ENCODE measurements at places on chromosomes 12 and 14.

DNA sequence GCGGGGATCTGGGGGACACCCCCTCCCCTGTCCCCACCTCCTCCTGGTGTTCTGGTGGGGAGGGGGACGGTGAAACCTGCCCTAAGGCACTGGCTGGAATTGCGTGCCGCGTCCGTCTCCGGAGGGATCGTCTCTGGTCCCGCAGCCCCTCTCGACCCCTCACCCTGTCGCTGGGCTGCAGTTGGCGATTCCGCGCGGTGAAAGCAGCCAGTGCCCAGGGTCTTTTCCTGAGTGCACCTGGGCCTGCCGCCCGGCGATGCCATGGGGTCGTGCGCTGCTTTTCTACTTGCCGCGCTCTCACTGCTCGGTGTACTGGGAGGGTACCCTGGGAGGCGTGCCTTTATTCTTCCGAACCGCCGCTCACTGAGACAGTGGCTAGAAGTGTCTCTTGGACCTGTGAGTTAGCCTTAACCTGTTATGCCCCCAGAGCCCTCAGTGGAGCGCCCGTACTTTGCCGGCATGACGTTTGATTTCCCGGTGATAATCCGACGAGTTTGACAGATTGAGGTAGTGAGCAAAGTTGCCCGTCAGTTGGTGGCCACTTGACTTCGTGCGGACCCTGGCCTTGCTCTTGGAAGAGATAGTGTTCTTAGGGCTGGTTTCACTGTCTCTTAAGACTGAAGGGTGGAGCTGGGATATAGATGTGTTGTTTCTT, 788 bp downstream of the SFSWAP start:
- no peak for DNase-seq

DNA sequence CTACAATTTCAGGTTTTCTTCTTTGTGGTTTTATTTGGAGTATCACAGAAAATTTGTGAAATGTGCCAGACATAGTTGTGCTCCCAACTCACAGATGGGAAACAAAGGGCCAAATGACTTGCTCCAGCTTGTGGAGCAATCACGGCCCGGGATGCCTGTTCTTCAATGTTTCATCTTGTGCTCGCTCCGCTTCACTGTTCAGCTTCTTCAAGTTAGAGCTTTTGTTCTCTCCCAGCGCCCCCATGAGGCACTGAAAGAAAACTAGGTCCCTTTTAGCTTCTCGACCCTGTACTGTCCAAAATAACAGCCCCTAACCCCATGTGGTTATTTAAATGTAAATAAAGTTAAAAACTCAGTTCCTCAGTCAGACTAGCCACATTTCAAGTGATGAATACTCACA, 187.9 kb upstream of the STXBP6 start:
- DNase-seq, result no peak

- no peak for DNase-seq
Observed at GRCh38 chr14:80003138-80003537, 208.2 kb downstream of the DIO2 start.

- no peak for DNase-seq
Observed at GRCh38 chr12:123059500-123059899, 79.0 kb downstream of the ARL6IP4 start.

DNA sequence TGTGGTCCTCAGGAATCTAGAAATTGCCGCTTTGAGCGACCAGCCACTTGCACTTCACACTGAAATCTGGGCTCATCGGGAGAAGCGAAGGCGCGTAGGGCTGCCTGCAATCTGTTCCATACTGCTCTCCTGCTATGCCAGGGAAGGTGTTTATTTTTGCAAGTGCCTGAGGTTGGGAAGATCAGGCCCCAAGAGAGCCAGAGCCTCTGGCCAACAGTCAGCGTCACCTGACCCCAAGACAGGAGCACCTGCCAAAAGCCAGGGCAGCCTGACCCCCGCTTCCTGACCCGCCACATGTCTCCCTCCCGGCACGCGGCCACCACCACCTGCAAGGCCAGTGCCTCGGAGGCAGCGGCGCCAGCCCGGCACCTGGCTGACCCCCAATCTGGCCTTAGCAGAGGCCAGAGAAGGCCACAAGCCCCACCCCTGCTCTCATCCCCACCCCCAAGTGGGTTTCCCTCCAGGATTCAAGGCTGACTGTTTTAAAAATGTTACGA, 94.4 kb downstream of the CHGA start:
- no peak for DNase-seq

DNA sequence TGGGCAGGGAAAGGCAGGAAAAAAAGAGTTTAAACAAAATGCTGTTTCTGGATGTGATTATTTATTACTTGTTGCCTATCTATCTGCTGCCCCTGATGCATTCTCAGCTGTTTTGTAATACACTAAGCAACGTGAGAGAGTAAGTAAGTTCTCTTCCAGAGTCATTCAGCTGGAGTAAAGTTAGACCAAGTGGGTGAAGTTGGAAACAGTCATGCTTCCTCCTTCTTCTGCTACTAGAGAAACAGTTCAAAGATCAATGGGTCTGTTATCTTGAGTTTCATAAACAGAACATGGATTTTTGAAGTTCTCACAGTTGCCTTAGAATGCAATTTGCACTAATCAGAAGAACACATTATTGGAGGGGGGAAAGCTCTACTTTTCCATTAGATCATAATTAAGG, 279.3 kb downstream of the EGLN3 start:
- no peak for DNase-seq

DNA sequence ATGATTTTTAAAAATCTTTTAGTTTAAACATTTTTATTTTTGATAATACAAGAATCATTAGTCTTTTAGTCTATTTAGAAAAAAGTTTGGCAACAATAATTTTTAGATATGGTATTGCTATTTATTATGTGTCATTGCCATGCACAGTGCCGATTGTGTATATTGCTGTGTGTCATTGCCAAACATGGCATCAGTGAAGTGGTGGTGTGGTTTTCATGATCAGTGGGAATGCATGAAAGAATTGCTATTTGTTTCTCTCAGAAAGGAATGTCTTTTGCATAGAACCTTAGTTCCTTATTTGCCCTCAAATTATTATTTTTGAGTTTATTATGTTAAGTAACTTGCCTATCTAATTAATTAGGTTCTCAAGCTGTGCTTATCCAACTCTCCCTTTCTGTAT, 397.5 kb upstream of the PDE3A start:
- no peak for DNase-seq

DNA sequence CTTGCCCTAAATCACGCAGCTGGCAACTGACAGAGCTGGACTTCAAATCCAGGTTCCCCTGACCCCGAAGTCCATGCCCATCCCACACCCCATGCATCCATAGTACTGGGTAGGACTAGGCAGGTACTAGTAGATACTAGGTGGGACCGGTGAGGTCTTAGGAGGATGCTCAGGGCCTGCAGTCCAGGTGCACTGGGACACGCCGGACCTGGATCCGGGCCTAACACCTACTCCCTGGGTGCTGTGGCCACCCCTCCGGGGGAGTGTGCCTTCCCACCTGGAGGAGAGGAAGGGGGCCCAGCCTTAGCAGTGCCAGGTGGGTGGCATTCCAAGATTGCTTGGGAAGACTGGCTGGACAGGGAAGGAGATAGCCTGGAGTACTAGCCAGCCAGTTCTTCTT, 64.8 kb downstream of the CACNA1C start:
- no peak for DNase-seq

DNA sequence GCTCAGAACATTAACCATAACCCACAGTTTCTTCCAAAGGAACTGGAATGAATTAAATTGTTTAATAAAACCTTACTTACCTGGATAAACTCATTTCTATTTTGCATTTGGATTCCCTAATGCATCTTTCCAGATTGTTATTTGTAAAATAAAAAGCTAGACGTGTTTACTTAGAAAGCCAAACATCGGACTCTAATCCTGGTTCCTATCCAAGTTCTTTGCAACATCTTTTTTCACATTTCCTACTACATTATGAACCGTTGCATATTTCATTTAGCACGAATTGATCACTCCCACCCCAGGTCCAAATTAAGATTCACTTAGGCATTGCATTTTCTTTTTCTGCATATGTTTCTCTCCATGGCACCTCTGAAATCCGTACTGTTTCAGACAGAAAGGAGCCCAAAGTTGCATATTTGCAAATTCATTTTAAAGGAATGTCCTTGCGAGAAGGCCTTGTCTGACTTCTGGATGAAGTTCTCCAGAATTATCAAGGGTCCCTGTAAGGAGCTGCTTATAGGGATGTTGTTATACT, 164.4 kb upstream of the GSC start:
- no peak for DNase-seq

- DNase-seq, result no peak
Observed at GRCh38 chr14:52277552-52277951, 10.1 kb downstream of the PTGDR start.

GRCh38 chr12:31274520-31275300, 51.2 kb downstream of the SINHCAF start:
- no peak for DNase-seq

DNA sequence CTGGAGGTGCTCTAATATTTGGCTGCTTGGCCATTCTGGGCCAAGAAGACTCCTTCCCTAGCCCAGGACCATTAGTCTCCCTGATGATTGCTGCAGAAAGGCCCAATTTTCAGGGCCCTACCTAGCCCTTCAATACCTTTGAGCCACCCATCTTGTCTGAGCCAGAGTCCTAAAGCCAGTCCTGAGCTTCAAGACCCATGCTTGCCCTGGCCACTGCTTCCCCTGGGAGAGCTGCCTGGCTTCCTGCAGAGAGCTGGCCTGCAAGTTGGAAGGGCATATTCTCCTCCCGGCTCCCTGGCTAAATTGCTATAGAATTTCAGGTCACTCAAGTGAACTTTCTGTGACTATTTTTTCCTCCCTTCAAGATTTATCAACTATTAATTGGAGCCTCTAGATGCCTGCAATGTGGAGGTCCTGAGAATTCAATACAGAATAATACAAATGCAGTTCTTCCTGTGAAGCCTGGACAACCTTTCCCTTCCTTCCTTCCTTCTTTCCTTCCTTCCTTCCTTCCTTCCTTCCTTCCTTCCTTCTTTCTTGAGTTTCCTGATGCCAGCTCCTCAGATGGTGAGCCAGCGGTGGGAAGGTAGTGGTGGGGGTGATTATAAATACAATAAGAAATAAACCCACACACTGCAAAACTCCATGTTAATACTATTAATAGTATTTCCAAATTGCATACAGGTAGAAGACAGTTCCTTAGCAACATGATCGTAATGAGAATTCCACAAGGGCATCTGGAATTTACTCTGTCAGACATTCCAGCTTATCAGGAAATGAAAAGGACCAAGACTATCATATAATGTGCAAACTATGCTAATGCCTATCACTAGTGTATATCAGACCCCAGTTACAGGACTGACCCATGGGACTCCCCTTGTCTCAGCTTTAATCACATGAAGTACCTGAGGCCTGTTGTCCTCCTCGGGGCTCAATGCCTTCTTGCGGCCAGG, 108.1 kb downstream of the ZFP36L1 start:
- no peak for DNase-seq

DNA sequence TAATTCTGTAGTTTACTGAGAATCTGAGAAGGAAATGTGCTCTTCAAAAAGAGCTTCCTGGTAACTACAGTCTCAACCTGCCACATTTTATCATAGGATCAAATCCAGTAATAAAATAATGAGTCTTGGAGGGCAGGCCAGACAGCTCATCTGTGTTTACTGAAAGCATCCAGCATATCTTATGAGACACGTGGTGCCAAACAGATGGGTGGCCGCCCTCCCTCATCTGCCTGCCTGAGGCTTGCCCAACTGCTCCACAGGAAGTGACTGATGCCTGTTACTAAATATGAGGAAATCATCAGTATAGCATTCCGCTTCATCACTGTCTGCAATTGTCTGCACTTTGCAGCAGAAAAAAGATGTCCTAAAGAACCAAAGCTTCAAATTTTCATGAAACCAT, 13.5 kb downstream of the DHRS7 start:
- no peak for DNase-seq

DNA sequence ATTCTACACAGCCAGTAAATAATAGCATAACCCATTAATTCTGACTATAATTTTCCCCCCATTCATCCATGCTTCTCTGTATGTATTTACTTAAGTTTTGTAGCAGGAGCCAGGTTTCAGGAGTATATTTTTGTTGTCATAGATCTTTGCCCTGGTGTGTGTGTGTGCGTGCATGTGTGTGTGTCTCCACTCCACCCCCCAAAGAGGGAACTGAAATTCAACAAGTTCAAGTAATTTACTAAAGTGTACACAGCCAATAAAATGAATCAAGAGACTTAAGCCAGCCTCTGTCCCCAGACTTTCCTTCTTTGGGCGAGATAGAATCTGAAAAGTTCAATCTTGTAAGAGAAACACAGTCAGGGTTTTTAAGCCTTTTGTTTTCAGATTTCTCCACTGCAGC, 792.0 kb downstream of the MED13L start:
- no peak for DNase-seq

- DNase-seq, result no peak
Observed at GRCh38 chr12:113231235-113232088, 10.2 kb downstream of the TPCN1 start.

DNA sequence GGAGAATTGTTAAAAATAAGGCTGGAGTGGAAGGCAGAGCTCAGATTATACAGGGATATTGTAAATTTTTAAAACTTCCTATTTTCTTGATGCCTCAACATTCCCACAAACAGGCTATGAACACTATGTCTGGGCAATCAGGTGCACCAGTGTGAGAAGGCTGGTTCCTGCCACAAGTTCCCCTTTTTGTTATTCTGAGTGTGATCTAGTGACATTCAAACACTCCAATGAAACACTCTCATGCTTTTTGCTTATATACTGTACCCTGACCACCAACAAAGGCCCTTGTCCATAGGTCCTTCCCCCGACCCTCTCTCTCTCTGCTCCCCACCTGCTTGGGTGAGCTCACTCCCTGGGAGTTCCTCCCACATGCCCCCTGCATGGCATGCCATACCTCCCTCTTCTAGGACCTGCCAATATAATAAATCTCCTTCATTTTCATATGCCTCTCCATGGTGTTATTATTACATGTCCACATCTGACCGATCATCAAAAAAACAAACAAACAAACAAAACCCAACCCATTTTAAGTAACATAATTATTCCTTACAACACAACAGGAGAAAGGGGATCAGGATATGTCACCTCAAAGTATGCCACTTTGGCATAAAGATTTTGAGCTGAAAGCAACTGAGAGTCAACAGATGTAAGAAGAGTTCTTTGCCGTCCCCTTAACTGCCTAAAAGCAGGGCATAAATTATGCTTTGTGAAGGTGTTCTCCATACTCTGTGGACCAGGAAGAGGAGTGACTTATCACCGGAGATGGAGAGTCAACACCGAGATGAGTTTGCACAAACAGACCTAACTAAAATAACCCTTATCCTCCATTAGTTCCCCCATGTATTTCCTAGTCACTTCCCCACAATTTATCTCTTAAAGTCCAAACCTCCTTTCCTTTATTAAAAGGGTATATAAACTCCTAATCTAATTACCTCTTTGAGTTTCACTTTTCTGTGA, 42.5 kb upstream of the CATSPERB start:
- no peak for DNase-seq

GRCh38 chr12:116402163-116402939, 124.9 kb upstream of the MED13L start:
- DNase-seq, result no peak
